Fibroblast of villous mesenchyme (primary cell): ENCODE measurements at places on chromosomes 5 and 9.

DNA sequence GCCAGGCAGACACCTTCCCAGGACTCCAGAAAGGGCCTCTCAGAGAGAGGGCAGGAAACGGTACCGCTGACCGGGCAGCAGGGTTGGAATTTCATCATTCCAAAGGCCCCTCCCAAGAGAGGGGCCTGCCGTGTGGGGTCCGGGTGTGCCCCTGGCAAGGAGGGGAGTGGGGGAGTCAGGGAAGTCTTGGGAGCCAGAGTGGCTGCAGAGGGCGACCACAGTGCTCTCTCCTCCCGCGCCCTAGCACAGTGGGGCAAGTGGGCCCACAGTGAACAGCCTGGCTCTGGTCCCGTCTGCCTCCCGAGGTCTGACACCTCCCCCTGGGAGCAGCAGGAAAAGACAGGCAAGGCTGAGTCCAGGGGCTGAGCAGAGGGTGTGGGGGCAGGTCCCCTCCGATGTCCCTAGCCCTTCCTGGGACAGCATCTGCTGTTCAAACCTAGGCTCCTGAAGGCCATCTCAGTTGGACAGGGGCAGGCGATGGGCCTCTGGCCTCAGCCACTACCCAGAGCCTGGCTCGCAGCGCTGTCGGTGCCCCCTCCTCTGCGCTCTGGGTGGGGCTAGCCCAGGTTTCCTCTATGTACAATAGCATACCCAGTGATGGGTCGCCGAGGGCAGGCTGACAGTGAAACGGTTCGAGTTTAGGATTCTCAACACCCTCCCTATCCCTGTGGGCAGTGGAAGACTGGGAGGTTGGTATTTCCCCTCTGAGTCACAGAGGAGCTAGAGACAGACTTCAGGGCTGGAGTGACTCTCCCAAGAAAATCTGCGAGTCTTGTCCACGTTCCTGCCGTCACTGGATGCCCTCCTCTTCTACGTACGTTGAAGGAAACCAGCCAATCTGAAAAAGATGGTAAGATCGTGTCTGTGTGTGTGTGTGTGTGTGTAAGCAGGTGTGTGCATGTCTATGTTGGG is 25.4 kb upstream of the SARDH start:
- DNase-seq = no peak

- peak; percentile 91 for DNase-seq
Measured at GRCh38 chr9:75890472-75891276, at the start of gene PCSK5. TSS of gene PCSK5 (plus strand) at chr9:75890673. CDS start at chr9:75891182, 509 bp downstream.

DNA sequence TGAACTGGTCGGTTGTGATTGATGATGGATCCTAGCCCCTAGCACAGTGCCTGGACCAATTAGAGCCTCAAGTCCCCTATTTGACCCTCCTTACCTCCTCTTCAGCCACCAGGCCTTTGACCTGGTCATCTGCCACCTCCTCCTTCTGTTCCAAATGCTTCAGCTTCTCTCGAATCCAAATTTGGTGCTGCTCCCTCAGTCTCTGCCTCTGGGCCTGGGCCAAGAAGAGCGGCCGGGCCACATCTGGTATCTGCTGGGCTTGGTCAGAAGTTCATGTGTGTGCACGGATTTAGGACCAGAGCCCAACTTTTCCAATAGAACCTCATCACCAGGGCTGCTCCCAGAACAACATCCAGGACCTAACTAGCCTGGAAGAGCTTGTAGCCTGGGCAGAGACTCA is 6.5 kb downstream of the SLC35A4 start:
- no peak for DNase-seq

- DNase-seq = peak; percentile 7
Measured at GRCh38 chr5:17743580-17744435, 109.5 kb downstream of the TAF11L14 start.

- peak; percentile 85 for DNase-seq
Measured at GRCh38 chr5:120604884-120605283, 140.8 kb downstream of the PRR16 start.

DNA sequence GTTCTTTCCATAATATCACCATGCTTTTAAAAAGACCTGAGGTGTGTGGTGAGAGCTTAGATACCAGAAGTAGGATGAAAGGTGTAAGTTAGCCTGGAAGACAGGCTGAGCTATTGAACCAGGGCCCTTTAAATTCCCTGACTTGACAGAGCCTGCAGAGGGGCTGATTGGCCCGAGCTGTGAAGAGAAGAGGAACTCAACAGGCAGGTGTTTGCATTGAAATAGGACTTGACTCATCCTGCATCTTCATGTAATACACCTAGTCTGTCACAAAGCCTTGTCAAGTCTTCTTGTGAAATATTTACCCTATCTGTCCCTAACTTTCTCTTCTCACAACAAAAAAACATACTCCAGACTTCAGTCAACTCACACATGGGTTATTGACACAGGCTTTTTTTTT is 16.6 kb upstream of the ANP32B start:
- no peak for DNase-seq

GRCh38 chr9:121368745-121369144 is 1.3 kb downstream of the STOM start:
- no peak for DNase-seq

DNA sequence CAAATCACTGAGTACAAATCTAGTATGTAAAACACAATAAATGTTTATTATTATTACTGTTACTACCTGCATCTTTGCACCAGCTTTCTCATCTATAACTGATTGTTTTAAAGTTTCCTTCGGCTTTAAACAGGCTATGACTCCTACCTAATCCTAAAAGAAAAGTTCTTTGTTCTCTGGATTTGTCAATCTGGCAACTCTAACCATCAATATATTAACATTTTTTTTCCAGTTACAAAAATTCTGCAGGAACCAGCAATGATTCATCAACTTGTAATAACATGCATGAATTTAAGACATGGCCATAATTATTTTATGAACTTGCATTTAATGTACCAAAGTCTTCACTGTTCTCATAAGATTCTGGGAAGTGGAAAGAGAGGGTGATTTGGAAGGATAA is 228.5 kb downstream of the PIK3R1 start:
- DNase-seq = no peak

GRCh38 chr5:43320846-43321245 is 7.6 kb upstream of the HMGCS1 start:
- no peak for DNase-seq

DNA sequence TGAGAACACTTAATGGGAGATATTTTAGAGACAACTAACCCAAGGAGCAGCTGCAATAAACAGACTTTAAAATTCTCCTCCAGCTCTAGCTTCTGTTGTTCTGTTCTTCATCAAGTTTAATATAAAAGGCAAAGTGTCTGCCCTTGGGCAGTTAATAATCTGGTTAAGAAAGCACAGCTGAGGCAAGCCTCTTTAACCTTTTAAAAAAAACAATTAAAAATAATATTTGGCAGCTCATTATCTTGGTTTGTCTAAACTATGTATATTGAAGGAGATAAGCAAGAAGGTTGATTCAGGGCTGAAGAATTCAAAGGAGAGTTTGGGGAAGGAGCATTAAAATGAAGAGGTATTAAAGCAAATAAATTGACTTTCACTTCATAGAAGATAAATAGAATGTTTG is 75.4 kb downstream of the TSSK1B start:
- DNase-seq = peak; percentile 89

- no peak for DNase-seq
Measured at GRCh38 chr5:36704131-36704530, 97.7 kb downstream of the SLC1A3 start.

DNA sequence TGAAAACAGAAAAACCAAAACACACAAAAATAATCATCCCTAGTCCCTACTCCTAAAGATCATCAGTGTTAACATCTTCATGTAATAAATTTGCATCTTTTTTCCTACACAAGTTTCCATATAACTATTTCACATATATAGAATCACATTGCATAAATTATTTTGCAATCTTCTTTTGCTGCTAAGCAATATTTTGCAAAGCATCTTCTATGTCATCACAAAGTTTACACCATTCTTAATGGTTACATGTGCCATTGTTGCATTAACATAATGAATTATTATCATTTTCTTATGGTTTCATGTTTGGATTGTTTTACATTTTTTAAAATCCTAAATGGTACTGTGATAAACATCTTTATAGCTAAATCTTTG is 17.8 kb downstream of the SH3TC2 start:
- no peak for DNase-seq

DNA sequence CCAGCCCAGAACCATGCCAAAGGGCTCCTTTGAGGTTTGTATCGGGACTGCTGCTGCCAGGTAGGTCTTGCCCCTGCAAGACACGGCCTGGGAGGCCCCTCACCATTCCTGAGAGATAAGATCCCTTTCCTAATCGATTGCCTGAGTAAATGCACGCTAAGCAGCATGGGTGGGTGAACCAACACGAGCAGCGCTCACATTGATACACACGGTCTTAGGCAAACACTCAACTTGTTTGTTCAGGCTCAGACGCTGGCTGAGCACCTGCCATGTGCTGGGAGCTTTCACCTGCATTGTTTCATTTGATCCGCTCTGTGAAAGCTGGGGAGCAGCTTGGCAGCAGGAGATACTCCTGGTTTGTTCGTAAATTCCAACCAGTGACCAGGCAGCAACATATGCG is 76.9 kb upstream of the NEURL1B start:
- DNase-seq = no peak

DNA sequence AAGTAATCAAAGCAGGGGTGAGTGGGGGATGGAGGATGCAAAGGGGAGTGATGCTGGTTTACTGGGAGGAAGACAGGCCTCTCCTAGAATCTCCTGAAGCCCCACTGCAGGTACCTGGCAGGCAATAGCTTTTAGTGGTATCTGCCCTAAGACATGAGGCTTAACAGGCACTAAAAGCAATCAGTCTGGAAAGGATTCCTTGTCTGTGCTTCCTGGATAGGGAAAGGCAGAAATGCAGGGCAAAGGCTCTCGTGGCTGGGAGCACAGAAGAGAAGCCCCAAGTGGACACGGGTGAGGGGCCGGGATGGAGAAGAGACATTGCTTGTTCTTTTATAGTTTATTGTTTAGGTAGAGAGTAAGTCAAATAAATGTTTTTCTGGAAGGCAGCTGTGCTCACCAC is 40.1 kb downstream of the CCNJL start:
- DNase-seq = no peak

GRCh38 chr9:100428871-100429654 is 2.1 kb downstream of the MSANTD3 start:
- peak; percentile 99 for DNase-seq

GRCh38 chr9:93959739-93960154 is 4.6 kb upstream of the BARX1 start:
- DNase-seq = no peak

- DNase-seq = peak; percentile 92
Measured at GRCh38 chr5:154221371-154221896, 30.9 kb downstream of the GALNT10 start.

DNA sequence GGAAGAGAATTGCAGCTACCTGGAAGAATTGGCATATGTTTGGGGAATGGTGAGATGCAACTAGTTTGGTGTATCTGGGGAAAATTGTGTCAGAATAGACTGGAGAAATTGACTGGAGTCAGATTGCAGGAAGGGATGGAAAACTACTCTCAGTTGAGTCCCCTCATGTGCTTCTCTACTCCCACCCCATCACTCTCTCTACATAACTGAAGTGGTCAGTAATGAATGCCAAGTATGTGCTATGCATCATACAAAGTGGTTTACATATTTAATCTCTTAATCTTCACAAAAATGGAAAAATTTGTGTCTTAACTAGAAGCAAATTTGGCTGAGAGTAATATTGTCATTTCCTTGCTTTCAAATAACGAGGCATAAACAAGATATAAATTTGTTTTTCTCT is 146.4 kb upstream of the TNC start:
- DNase-seq = peak; percentile 52

DNA sequence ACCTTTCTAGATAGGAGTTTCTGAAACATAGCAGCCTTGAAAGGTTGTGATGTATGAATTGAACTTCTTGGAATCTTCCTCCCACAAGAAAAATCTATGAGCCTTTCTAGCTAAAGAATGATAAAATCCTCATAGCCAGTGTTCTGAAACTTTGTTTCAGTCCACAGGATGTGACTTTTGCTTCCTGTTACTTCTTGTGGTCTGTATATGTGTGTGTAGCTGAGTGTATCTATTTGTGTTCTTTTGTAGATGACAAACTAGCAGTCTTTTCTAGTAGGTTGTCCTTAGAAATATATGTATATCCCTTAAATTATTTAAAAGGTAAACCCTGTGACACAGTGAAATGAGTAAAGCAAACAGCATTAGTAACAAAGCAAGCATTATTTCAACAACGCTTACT is 188.8 kb downstream of the MRPS30 start:
- DNase-seq = no peak

- no peak for DNase-seq
Measured at GRCh38 chr5:171673328-171673727, 112.3 kb upstream of the SMIM23 start.

GRCh38 chr5:139763930-139764791 is 31.4 kb upstream of the PSD2 start:
- no peak for DNase-seq

DNA sequence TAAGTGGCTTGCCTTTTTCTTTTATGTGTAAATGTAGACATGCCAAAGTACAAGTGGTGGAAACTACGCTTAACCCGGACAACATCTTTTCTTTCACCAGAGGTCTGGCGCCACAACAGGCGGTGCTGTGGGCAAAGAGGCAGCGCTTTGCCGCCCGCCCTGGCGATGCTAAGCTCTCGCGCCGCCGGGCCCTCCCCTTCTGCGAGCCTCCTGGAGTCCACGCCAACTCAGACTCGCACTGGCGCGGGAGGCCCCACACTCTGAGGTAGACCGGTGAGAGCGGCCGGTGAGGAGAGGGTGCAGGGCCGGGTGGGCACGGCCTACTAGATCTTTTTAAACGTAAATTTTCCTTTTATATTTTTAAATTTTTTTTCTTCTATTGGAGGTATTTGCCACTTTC is 2253.1 kb upstream of the C9orf72 start:
- DNase-seq = no peak

- no peak for DNase-seq
Measured at GRCh38 chr9:21883642-21884041, 81.2 kb downstream of the MTAP start.

GRCh38 chr9:18739127-18739526 is 265.2 kb downstream of the ADAMTSL1 start:
- peak; percentile 71 for DNase-seq

- DNase-seq = no peak
Measured at GRCh38 chr5:72147569-72147968, 40.3 kb downstream of the MAP1B start.

DNA sequence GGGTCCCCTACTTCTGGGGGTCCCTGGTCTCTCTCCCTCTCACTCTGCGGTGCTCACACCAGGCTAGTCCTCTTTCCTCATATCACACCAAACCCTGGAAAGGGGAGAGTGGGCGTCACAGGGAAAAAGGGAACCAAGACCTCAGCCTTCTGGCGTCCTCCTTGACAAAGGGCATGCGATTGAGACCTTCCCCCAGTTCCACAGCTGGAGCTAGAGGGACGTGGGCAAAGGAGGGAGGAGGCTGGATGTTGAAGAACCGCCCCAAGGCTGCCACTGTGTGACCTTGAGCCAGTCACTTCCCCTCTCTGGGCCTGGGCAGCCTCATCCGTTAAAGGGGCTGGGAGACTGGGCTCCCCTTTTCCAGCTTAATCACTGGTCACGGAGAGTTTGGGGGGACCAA is 18.5 kb upstream of the TOR2A start:
- no peak for DNase-seq

- peak; percentile 96 for DNase-seq
Measured at GRCh38 chr9:121322037-121322736, 47.9 kb downstream of the STOM start.

DNA sequence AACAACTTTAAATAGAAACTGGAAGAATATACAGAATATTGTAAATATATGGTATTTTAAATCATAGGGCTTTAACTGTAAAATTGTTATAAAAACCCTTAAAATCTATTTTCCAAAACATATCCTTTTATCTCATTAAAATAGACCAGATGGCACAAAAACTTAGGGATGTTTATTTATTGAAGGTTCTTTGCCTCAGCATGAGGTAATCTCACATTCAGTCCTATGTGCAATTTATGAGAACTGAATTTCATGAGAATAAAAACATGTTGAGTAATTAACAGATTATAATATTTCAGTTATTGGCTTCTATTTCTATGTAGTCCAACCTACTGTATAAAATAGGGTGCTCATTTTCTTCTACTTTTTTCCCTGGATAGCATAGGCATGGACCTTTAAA is 329.2 kb upstream of the PRR16 start:
- peak; percentile 66 for DNase-seq
